ENCODE measurements at places on chromosomes 5 and 9.

- DNase-seq, result no peak
These were observed 9.7 kb downstream of the MRPL36 start for GRCh38 chr5:1789834-1790471.

DNA sequence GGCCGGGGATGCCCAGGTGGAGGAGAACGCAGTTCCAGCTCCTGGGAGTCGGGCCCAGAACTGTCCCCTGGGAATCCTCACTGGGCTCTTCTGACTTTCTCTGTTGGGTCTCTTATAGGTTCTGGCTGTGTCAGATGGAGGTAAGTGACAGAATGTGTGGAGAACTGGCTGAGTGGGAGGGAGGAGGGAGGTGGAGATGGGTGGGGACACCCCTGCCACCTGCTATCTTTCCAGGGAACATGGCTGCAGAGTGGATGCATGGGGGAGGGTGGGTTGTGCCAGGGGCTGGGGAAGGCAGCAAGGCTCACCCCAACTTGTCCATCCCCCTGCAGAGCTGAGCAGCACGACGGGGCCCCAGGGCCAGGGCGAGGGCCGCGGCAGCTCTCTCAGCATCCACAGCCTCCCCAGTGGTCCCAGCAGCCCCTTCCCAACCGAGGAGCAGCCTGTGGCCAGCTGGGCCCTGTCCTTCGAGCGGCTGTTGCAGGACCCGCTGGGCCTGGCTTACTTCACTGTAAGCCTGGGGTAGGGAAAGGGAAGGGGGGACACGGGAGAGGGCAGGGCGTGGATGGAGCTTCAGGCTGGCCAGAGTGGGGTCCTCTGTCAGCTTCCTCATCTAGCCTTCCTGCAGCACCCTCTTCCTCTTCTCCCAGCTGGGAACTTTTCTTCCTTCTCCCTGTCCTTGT lies 8.3 kb downstream of the RGS14 start:
- DNase-seq, result no peak

DNA sequence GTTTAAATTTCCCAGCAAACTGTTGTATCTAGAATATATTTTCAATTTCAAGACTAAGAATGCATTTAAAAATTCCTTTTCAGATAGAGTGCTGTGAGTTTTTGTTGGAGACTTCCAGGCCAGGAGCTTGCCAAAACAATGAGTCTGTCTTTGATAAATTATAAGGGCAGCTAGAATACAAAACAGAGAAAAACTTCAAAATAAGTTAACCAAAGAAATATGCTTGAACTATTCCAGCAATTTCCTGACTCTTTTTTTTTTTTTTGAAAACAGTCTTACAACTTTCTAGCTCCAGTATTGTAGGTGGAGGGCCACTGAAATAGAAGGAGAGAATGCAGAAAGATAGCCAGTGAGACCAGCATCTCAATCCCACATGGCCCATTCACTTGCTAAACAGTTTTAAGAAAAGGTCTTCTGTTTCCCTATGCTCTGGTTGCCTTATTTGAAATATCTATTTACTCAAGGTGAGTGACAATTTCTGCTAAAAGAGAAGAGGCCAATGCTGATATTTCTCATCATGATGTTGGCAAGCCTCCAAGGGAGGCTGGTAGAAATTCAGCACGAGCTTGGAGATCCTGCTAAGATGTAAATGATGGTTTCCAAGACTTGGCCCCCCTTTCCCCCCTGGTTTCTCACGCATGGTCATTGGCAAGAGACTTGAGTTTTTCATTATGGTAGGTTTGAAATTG lies 103.2 kb downstream of the USP20 start:
- no peak for DNase-seq

DNA sequence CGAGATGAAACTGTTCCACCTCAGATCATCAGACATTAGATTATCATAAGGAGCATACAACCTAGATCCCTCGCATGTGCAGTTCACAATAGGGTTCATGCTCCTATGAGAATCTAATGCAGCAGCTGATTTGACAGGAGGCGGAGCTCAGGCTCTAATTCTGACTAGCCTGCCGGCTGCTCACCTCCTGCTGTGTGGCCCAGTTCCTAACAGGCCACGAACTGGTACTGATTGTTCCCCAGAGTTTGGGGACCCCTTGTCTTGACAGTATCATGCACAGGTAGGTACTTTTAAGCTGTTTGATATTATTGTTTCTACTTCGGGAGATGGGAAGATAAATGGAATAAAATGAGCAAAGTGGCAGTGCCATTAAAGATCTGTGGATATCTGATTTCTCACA lies 66.9 kb downstream of the ZCCHC7 start:
- no peak for DNase-seq

DNA sequence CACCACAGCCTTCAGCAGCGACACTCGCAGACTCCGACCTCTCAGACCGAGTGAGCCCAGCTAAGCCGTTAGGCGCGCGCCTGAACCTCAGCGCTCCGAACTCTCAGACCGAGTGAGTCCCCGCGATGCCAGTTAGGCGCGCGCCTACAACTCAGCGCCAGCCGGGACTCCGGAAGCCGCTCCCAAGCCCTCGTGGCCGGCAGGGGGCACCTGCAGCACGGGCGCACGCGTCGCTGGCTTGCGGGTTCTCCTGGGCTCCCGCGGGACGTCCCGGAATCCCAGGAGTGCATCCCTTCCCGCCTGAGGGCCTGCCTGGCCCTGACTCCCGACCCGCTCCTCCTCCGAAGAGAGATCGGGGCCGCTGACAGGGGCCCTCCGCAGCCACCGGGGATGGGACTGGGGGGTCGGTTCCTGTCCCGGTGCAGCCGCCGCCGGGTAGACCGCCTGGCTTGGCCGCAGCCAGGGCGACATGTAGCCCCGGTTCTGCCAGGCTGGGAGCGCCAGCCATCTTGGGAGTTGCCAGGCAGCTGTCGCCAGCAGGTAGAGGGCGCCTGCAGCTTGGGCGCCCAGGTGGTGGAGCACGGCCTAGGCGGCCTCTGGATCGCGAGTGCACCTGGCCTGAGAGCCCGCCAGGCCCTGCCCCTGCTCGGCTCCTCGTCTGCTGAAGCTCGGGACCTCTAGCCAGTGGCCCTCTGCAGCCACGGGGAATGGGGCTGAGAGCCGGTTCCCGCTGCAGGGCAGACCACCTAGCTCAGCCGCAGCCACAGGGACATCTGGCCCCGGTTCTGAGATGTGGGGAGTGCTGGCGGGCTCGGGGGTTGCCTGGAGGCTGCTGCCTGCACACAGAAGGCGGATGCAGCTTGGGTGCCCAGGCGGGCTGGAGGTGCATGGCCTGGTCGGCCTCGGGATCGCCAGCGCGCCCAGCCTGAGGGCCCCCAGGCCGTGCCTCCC lies at the start of gene ANKRD18A:
TSS of gene ANKRD18A (minus strand) at position 114 of the 951 bp plus-strand sequence. CDS start 311 bp downstream, outside the sequence.
- no peak for DNase-seq

GRCh38 chr9:112112519-112112918 lies 62.6 kb downstream of the SUSD1 start:
- no peak for DNase-seq

GRCh38 chr9:573691-574410 lies 267.6 kb upstream of the DMRT1 start:
- DNase-seq, result no peak

DNA sequence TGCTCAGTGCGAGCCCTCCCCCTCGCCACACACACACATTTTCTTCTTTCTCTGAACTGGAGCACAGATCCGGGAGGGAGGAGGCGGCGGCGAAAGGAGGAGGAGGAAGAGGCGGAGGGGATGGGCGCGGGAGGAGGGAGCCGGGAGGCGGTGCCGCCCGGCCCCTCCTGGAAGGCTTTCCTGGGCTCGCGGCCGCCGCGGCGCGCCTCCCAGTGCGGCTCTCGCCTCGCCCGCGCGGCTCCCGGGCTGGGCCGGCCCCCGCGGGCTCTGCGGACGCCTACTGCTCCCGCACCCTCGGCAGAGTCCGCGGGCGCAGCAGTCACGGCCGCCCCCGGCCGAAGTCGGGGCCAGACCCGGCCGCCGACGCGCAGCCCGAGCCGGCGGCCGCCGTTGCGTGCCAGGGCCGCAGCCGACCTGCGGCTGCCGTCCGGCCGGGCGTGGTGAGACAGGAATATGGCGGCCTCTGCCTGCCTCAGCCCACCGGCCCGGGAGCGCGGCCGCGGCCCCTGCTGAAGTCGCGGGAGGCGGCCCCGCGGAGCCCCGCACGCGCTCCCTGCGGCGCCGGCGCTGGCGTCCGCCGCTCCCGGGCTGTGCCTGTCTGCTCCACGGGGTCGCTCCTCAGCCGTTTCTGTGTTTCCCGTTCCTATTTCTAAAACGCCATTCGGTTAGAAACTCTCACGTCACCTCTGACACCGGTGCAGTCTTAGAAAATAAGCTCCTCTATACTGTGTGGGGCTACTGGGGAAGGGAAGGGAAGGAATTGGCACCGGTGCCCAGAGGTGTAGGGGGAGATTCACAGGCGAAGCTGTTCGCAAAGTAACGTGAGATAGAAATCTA lies 500 bp upstream of the GNAQ start:
- peak; percentile 24 for DNase-seq

DNA sequence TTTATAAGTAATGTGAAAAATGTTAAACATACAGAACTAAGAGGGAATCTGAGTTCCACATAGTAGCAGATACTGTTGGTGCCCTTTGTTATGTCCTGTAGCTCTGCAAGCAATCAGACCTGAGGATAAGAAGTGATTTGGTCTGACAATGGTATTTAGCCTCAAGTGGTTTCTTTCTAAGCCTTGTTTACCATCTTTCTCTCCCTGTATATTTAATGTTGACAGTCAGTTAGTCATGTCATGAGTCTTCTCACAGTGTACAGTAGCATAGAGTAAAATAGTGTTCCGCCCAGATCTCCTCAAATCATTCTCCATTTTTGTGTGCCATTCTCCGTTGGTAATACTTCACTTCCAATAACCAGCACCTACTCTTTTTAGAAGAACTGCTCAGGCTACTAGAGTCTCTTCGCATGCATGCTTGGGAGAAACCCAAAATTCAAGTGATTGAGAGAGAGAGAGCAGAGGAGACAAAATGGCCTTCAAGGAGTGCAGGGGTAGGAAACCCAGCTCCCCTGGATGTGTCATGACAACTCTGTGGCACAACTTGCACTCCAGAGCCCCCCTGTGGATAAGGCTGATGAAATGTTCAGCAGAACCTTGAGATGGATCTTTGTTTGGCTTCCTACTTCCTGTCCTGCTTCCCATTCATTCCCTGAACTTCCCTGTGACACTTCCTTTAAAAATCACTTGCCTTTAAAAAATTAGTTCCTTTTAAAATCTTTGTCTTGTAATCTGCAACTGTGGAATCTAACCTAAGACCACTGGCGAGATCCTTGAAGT lies 129.2 kb upstream of the FST start:
- no peak for DNase-seq

GRCh38 chr5:50704730-50705129 lies 38.3 kb downstream of the PARP8 start:
- no peak for DNase-seq

DNA sequence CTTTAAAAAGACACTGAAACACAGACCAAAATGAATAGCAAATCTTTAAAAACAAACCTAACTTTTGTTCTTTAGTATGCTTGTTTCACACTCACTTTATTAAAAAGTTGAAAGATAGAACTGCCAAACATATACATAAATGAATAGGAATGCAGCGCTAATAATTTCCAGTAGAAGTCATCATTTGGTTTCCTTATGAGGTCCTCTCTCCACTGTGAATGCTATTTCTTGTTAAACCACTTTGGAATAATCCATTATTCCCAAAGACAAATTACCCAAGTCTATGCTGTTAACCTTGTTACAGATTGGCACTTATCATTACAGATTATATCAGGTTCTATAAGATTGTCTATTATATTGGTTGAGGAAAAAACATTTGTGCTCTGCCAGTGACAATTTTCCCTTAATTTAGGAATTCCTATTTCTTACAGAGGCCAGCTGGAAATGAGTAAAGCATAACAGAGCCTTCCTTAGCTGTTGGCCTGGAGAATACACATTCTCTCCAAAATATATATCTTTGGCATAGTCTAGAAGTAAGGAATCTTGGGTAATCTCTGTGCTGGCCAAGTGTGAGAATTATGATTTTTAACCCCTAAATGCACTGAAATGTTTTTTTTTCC lies 29.3 kb upstream of the MINAR2 start:
- DNase-seq, result no peak

DNA sequence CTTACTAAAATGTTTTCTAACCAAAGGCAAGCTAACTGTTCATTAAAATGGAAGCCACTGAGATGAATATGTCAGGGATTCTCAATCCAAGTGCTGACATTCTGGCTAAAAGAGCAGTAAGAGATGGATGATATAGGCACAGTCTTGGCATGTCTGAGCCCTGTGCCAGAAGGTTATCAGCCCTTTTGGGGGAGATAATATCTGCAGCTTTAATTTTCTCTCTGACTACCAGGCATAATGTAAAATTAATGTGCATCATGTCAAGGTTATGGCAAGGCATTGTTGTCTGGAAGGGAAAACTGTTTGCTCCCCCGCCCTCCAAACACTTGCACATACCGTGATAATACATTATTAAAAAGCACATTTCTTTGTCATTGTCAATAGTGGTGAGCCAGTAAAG lies 609.8 kb downstream of the ZNF608 start:
- DNase-seq, result no peak

GRCh38 chr5:125180231-125180829 lies 433.9 kb upstream of the ZNF608 start:
- no peak for DNase-seq

DNA sequence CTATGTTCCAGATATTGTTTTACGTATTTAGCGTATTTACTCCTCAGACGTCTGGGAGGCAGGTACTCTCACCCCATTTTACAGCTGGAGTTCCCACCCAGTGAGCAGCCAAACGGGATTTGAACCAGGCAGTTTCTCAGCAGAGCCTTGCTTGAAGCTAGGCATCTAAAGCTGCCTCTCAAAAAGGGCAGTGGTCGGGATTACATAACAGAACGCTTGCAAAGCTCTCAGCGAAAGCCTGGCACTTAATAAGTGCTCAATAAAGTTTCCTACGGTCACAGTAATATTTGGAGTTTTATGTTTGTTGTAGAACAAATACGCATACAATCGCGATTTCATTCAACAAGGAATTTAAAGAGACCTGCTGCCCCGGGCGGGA lies 286 bp upstream of the BSPRY start:
- DNase-seq, result no peak

DNA sequence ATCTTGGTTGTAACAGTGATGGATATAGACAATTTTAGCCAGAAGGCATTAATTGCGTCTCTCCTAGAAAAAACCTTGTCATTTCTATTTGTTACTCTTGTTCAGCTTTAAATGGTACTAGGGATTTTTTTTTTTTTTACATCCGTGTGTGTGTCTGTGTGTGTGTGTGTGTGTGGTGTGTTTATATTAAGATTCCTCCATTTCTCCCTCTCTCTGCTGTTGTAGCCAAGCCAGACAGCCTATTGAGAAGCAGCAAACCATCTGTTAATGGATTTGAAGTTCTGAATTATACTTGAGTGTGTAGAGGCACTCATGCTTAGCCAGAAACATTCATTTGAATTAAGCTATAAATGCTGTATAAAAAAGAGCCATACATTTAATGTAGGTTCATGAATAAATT lies 72.3 kb downstream of the SLF1 start:
- no peak for DNase-seq

- no peak for DNase-seq
These were observed 66.0 kb downstream of the RASEF start for GRCh38 chr9:82996941-82997340.

GRCh38 chr5:151208481-151208914 lies 15.4 kb downstream of the CCDC69 start:
- no peak for DNase-seq

DNA sequence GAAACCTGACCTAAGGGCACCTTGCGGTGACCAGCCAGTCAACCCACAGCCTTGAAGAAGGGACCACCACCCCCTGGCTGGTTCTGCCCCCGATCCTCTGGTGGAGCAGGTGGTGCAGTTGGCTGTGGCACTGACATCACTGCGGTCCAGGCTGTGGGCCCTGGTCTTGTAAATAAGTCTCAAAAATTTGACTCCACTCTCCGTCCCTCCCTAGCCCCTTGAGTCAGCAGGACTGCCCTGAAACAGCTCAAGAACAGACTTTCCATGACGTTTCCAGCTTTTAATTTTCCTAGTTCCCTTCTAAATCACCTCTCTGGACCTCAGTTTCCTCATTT lies 134.8 kb upstream of the BOD1 start:
- no peak for DNase-seq

- no peak for DNase-seq
These were observed 93.5 kb upstream of the SMIM23 start for GRCh38 chr5:171692107-171692506.

Data from stimulated activated CD8-positive, alpha-beta memory T cell treated with anti-CD3 and anti-CD28 coated beads, Interleukin-4, amount 100 ng/mL, for 1 hour (primary cell).